Thoracic aorta (tissue), 2 donors: ENCODE measurements at places on chromosomes 16 and 17. TPM values are rescaled to one million over a fixed set of nuclear protein-coding genes. Genes with fewer than 3 reads are reported as not detected.

Gene PHAF1
- total RNA-seq, result 27.2 TPM

Gene HEXIM1
- 34.9 TPM for total RNA-seq

Gene NOD2
- 10.9 TPM for total RNA-seq

Gene KRT36
- total RNA-seq, result not detected

GRCh38 chr17:15957206-15957605, 12.3 kb downstream of the ADORA2B start:
- no peak overlapping the region for H3K27ac ChIP-seq
- H3K27me3 ChIP-seq, result no peaks in the 10 kb centered on the region
- no peak overlapping the region for H3K4me3 ChIP-seq

GRCh38 chr17:2055292-2056205, 646 bp downstream of the HIC1 start:
- DNase-seq, result no peak
- H3K4me1 ChIP-seq, result peaks cover 32% of the 10 kb centered on the region
- H3K4me3 ChIP-seq, result peak overlapping the region; percentile 82

GRCh38 chr17:66469890-66470289, 167.5 kb downstream of the PRKCA start:
- H3K36me3 ChIP-seq, result no peaks in the 10 kb centered on the region
- no peaks in the 10 kb centered on the region for H3K27me3 ChIP-seq
- no peak overlapping the region for H3K4me3 ChIP-seq
- no peak overlapping the region for H3K27ac ChIP-seq

DNA sequence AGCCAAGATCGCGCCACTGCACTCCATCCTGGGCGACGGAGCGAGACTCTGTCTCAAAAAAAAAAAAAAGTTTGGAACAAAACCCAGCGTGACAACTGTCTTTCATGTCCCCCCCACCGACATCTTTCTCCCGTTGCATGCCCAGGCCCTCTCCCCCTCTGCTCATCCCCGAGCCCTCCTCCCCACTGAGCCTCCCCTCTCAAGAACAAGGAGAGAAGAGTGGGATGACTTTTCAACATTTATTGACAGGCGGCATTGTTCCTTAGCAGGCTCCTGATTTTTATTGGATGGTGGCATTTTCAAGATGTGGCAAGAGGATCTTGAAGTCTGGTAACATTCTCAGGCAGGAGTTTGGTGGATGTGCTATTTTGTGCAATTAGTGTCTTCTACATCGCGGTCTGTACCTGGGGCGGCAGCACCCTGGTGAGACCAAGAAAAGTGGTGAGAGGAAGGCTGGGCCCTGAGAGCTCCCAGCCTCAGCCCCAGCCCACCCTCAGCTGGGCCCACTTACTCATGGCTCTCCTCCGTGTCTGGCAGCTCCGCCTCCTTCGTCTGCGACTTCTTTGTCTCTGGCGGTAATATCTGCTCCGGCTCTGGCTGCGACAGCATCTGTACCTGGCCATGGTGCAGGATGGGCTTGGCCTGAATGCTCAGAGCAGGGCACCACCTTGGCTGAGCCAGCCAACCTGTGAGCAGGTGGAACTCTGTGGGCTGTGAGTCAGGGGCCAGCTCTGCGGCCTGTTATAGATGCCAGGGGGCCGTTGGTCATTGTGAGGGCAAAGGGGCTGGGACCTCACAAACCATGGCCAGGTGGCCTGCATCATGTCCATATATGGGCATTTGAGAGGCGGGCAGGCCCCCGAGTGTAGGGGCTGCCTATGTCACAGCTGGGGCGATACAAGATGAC, at the start of gene PRM1:
TSS of gene PRM1 (minus strand) at position 715 of the 907 bp plus-strand sequence. CDS start at position 623, 92 bp downstream.
- no peaks in the 10 kb centered on the region for H3K36me3 ChIP-seq
- H3K27ac ChIP-seq, result no peak within 1 kb of the TSS
- no peaks in the 10 kb centered on the region for H3K4me1 ChIP-seq
- no peak for DNase-seq
- no peak within 1 kb of the TSS for H3K4me3 ChIP-seq
- no peaks in the 10 kb centered on the region for H3K27me3 ChIP-seq

DNA sequence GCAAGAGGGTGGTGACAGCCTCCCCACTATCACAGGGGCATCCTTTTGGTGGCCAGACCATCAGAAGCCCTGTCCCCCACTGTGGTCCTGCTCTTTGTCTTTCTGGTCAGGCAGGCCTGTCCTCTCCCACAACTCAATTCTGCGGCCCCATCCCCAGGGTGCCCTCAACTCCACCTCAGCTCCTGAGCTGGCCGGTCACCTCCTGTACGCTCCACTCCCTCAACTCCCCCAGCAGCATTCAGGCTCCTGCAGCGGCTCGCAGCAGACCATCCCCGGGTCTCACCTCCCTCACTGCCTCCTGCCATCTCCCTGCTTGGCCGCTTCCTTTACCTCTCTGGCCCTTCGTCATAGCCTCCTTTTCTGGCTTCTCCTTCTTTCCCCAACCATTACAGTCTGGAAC, 43.4 kb upstream of the MTSS2 start:
- H3K27ac ChIP-seq, result no peak overlapping the region
- no peaks in the 10 kb centered on the region for H3K36me3 ChIP-seq
- H3K4me1 ChIP-seq, result peaks cover 24% of the 10 kb centered on the region
- DNase-seq, result no peak

DNA sequence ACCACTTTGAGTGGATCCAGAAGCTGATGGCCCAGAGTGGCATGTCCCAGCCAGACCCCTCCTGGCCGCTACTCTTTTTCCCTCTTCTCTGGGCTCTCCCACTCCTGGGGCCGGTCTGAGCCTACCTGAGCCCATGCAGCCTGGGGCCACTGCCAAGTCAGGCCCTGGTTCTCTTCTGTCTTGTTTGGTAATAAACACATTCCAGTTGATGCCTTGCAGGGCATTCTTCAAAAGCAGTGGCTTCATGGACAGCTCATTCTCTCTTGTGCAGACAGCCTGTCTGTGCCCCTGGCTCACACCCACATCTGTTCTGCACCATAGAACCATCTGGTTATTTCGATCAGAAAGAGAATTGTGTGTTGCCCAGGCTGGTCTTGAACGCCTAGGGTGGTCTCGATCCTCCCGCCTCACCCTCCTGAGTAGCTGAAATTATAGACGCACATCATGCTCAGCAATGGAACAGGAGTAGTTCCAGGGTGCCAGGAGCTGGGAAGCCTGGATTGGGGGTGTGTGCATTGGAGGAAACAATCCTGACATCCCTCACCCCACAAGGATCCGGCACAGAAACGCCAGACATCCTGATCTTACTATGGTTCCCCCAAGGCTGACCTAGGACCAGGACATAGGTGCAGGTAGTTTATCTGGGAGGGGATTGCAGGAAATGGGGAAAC, 4.6 kb downstream of the PRSS21 start:
- H3K27me3 ChIP-seq, result no peaks in the 10 kb centered on the region
- H3K27ac ChIP-seq, result no peak overlapping the region
- no peak overlapping the region for H3K4me3 ChIP-seq
- DNase-seq, result no peak
- H3K4me1 ChIP-seq, result no peaks in the 10 kb centered on the region

DNA sequence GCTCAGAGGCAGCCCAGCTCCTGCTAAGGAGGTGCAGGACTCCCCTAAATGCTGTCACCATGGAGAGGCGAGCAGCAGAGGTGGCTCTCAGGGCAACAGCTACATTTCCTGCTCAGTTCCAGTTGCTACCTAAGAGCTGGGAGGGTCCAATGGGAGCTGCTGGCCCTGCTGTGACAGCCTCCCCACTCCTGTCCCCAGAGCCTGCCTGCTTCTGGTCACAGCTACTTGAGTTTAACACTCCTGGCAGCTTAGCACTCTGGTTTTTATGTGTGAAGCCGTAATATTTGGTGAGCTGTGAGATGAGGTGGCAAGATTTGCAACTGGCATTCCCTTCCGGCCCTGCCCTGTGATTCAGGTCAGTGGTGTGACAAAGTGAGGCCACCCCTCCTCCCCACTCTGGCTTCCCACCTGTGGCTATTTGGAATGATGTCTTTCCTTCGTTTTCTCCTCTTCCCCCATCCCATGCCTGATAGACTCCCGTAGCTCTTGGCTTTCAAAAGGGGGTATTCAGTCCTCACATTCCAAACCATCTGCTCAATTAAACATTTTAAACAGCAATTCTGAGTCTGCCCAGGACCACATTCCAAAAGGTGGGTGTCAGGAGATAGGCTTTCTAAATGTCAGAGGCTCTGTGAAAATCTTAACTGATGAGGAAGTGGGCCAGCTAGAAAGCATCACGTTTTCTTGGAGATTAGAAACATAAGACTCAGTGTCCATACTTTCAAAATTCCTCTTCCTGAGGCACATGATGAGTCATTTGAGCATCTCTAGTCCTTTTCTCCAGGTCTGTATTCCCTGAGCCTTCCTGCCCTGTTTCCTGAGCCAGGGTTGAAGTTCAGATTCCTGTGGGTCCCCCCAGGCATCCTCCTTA, 42.6 kb upstream of the SKAP1 start:
- no peak overlapping the region for H3K27ac ChIP-seq
- H3K4me1 ChIP-seq, result no peaks in the 10 kb centered on the region
- no peak for DNase-seq
- H3K4me3 ChIP-seq, result no peak overlapping the region
- no peaks in the 10 kb centered on the region for H3K27me3 ChIP-seq
- no peaks in the 10 kb centered on the region for H3K36me3 ChIP-seq

- peaks cover 11% of the 10 kb centered on the region for H3K4me1 ChIP-seq
- DNase-seq, result peak; percentile 85
- H3K36me3 ChIP-seq, result peaks cover 18% of the 10 kb centered on the region
- H3K27ac ChIP-seq, result peak within 1 kb of the TSS; percentile 82
- H3K27me3 ChIP-seq, result no peaks in the 10 kb centered on the region
Measured at GRCh38 chr17:42536048-42536371, at the start of gene NAGLU. Gene NAGLU, plus strand, starts transcription at chr17:42536241. Its CDS starts 32 bp downstream, at chr17:42536273.
